ENCODE measurements at places on chromosomes 7 and 10.

- DNase-seq = no peak
Observed at GRCh38 chr10:36042135-36042534, 400.0 kb upstream of the FZD8 start.

DNA sequence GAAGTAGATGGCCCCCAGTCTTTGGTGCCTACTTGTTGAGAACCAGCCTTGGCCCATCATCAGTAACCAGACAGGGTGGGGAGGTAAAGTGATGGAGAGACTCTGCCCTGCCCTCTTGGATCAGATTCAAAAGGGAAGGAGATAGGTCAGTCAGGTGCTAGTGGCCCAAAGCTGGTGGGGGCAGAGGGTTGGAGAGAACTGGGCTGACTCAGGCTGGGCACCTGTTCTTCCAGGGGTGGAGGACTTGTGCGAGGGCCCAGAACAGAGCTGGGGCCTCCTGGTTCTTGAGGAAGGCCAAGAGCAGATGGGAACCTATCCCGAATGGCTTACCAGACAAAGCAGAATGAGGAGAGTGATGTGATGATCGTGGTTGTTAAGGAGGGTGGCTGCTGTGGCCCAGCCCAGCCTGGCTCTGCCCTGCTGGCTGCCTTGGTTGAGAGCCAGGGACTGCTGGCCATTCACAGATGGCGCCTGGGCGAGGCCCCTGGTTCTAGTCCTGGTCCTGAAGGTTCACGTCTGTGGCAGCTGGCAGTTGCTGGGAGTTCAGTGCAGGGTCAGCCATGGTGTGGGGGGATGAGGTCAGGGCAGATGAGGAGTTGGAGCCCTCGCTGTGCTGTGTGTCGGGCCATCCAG, 36.6 kb downstream of the PALD1 start:
- no peak for DNase-seq

- DNase-seq = peak; percentile 20
Observed at GRCh38 chr10:102988404-102989314, 70.6 kb downstream of the CNNM2 start.

- no peak for DNase-seq
Observed at GRCh38 chr10:78563314-78563713, 505.5 kb upstream of the ZMIZ1 start.

DNA sequence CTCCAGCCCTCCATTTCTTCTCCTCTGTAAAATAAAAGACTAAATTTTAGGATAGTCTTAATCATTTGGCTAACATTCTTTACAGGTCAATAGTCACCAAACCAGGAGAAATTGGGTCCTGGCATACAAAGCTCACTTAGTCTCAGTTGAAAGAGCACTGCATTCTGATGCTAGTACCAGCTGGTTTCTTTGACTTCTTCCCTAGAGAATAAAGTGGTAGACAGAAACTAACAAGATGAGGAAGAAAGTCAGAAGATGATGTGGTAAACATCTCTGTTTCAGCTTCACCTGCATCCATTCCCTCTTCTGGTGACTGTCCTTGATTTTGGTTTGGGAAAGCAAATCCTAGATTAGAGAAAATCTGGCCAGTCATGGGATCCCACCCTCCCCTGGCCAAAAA, 37.2 kb downstream of the NKX2-3 start:
- no peak for DNase-seq

DNA sequence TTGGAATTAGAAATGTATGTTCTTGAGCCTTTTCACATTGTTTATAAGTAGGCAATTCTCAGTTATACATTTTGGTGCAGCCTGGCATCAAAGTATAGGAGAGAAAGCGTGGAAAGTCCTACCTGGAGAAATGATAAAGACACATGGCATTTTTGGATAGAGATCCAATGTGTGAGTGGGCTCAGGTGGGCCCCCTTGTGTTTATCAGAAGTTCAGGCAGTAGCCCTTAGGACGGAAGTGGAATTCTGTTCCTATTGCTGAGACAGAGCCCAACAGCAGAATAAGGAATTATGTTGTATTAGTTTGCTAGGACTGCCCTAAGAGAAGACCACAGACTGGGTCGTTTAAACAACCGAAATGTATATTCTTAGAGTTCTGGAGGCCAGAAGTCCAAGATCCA, 85.2 kb upstream of the AMPH start:
- DNase-seq = no peak

DNA sequence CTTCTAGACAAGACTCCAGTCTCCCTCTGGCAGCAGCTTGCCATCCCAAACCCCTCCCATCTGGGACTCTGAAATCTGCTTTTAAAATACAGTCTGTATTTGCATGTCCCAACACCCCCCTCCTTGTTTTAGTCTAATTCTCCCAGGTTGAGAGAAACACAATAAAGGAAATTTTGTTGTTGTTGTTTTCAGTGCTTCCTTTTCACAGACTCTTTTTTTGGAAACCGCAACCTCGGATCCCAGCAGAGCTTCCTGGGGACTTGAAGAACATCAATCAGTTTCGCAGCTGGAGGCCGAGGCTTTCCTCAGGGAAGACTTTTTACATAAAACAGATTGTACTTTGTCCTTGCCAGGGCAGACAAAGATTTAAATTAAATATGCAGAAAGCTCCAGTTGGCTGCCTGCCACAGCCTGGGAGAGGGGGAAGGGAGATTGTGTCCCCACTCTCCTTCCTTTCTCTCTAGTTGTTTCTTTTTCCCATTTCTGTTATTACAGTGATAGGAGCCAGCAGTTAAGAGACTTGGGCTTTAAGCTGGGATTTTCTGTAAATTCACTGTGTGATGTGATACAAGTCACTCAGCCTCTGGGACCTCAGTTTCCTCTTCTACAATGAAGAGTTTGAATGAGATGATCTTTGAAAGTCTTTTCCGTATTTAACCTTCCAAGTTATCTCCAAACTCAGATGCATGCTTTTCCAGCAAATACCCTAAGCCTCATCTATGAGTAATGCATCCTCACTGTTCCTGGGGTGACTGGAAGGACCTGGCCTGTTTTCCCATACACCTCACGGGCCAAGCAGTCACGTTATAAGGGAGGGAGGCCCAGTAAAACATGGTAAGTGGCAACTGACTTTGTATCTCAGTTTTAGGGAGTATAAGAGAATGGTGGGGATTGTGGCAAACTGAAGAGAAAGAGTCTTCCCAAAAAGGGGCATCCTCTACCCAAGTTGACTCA, 192.3 kb downstream of the REEP3 start:
- no peak for DNase-seq

- DNase-seq = no peak
Observed at GRCh38 chr7:50431722-50432305, 18.3 kb downstream of the FIGNL1 start.

DNA sequence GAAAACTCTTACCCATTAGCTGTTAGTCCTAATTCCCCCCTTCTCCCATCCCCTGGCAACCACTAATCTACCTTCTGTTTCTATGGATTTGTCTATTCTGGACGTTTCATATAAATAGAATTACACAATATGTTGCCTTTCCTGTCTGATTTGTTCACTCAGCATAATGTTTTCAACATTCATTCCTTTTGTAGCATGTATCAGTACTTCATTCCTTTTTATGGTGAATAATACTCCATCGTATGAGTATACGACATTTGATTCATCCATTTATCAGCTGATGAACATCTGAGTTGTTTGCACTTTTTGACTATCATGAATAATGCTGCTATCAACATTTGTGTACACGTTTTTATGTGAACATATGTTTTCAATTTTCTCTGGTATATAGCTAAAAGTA, 4.4 kb upstream of the FRAT1 start:
- no peak for DNase-seq

DNA sequence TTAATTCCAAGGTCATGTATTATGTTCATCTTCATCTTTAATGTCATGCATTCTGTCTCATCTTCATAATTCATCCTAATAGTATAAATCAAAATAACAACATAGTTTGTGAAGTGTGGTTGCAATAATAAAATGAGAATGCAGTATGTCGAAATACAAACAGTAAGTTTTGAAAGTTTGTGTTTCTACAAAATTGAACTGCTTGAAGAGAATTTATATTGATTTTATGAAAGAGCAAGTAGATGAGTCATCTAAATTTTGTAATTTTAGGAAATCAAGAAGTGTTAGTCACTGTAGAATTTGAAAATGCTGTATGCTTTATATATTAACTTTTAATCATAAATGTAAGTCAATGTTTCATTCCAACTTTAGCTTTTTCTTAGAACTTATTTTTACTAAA, 190.5 kb upstream of the PPP1R3A start:
- DNase-seq = no peak

DNA sequence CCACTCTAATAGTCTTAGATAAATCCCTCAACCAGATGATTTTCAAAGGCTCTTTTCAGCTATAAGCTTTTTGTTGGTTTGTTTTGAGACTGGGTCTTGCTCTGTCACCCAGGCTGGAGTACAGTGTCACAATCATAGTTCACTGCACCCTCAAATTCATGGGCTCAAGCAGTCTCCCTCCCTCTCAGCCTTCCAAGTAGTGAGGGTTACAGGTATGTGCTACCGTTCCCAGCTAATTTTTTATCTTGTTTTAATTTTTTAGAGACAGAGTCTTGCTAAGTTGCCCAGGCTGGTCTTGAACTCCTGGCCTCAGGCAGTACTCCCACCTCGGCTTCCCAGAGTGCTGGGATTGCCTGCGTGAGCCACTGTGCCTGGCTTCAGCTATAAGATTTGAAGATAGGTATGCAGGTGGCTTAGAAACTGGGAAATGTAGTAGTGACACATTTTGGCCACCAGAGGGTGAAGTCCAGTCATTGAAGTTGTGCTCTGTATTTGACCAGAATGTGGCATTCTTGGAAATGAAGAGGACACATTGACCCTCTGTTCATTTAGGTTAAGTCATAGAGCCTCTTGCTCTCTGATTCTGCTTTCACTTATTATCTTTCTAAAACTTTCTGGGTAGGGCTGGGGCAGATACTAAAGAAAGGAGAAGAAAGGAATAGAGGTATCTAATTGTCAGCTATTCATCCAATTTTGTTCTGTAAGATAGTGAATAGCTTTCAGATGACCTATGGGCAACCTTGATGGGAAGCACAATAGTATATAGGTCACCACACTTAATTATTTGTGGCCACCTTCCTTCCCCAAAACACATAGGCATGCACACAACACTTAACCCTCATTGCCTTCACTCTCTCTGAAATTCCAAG, 36.0 kb downstream of the R3HCC1L start:
- DNase-seq = peak; percentile 1

DNA sequence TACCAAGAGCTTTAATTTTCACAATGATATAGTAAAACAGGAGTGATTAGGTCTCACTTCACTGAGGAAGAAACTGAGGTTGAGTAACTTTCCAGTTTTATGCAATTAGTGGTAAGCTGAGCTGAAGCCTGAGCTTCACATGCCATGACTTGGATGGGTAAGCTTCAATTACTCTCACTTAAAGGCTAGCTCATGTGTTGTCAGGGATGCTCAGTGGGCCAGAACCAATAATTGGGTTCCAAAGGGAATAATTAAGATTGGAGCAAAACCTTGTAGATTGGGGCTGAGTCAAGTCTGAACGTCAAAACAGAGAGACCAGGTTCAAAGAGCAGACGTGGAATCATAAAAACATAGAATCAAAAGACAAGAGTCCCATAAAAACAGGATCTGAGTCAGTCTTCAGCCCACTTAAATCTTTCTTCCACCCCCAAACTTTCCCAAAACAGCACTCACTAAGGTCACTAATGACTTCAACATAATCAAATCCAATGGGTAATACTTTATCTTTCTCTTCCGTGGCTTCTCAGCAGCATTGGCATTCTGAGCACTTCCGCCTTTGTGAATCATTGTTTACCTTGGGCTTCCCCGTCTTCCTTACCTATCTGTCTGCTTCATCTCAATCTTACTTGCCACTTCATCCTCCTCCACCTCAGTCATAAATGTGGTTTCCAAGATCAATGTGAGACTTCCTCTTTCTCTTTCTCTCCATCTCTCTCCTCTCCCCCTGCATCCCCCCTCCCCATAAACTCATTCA, 23.0 kb upstream of the EGFR start:
- peak; percentile 8 for DNase-seq

GRCh38 chr7:42946627-42946950, 14.4 kb downstream of the MRPL32 start:
- no peak for DNase-seq

DNA sequence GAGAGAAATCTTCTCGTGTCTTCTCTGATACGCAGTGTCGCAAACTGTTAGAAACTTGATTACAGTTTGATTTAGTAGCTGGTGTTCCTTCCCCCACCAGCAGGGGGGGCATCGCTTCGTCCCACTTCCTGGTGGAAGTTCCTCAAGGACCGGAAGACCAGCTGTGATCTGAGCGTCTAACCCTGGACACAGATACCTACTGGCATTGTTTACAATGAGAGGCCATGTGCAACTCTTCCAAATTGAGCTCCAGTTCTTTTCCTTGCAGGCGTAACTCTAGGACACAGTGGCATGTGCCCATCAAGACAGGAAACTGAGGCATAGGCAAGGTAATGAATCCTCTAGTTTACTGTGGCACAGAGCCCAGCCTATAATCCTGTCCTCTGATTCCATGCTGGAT, 219.0 kb downstream of the CCDC3 start:
- DNase-seq = peak; percentile 1

DNA sequence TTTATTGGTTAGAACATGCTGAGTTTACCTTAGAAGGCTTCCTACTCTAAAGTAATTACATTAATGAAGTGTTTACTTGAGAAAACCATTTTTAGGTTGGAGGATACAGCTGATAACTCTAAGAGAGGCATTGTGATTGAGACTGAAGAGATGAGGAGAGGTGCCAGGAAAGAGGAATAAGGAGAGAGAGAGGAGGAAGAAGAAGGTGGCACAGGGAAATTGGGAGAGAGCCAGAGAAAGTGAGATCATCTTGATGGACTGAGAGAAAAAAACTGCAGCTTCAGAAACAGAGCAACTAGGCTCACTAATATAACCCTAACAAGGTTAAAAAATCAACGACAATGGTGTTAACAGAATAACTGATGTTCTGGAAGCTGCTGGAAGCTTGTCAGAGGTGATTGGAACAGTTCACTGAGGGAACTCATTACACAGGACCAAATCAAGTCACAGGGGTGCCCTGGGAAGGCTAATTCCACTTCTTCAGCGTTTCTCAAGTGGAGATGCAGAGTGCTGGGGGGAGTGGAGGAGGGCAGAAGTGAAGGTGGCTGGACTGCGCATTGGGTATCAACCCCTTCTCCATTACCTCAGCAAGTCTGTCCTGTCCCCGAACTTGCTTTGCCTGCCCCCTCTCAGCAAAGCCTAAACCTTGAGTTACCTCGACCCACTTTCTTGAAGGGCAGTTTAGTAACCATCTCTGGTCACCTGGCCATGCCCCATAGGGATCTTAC, 6.9 kb upstream of the SORBS1 start:
- no peak for DNase-seq

DNA sequence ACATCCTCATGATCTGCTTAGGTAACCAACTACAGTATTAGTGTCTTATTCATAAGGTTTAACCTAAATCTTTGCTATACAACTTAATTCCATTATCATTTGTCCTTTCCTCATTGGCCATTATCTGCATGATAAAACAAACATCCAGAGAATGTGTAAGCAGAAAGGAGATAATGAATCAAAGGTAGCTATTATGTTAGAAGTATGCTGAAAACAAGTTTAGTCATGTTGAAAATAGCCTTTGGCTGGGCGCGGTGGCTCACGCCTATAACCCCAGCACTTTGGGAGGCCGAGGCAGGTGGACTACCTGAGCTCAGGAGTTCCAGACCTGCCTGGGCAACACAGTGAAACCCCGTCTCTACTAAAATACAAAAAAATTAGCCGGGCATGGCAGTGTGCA, 78.2 kb downstream of the NT5C2 start:
- DNase-seq = no peak

GRCh38 chr7:147196481-147196880, 1079.9 kb downstream of the CNTNAP2 start:
- no peak for DNase-seq

GRCh38 chr10:48707472-48707871, 22.8 kb downstream of the WDFY4 start:
- no peak for DNase-seq

Data from GF-D8 (cell line).